ENCODE measurements at places on chromosomes 4 and X.

GRCh38 chr4:128564081-128564630 is 245.3 kb upstream of the JADE1 start:
- DNase-seq: no peak

- peak; percentile 2 for DNase-seq
Observed at GRCh38 chr4:127997534-127998388, 32.6 kb downstream of the ABHD18 start.

GRCh38 chrX:37613933-37614332 is 42.5 kb downstream of the LANCL3 start:
- DNase-seq: no peak

GRCh38 chr4:7687796-7688195 is 251.9 kb downstream of the AFAP1 start:
- no peak for DNase-seq

GRCh38 chr4:130266814-130267213 is 1170.9 kb downstream of the C4orf33 start:
- DNase-seq: no peak

DNA sequence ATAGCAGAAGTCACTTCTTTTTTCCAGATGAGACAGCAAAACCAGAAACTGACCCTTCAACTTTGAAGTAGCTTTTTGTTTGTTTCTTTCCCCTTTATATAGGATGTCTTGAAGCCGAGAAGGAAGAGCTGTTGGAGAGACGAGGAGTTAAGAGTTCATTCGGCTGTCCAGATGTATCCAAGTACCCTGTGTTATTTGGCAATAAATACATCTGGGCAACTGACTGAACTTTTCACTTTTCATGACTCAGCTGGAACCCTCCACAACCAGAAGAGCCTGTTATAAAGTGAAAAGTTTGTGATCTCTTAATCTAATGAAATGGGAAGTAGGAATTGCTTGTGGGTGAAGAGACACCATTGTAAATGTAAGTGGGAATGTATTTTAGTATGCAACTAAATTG is 131.2 kb downstream of the HTR2C start:
- no peak for DNase-seq

GRCh38 chrX:56920338-56920997 is 74.9 kb downstream of the SPIN3 start:
- DNase-seq: no peak

- DNase-seq: peak; percentile 50
Observed at GRCh38 chr4:88158489-88159228, at the start of gene ABCG2. ABCG2 (minus strand) TSS chr4:88158639; CDS start chr4:88139995, 18,644 bp downstream.

GRCh38 chr4:87881115-87881514 is 48.3 kb downstream of the MEPE start:
- no peak for DNase-seq

GRCh38 chr4:125390126-125390525 is 75.4 kb downstream of the FAT4 start:
- no peak for DNase-seq

GRCh38 chr4:89492581-89493071 is 185.0 kb upstream of the GPRIN3 start:
- DNase-seq: no peak

GRCh38 chrX:122135070-122135469 is 1049.0 kb upstream of the GRIA3 start:
- no peak for DNase-seq

GRCh38 chrX:37802028-37802427 is 22.2 kb downstream of the CYBB start:
- no peak for DNase-seq

GRCh38 chr4:155578219-155578618 is 88.4 kb upstream of the GUCY1A1 start:
- no peak for DNase-seq

- no peak for DNase-seq
Observed at GRCh38 chrX:136336623-136337022, 35.9 kb downstream of the ADGRG4 start.

GRCh38 chr4:122119739-122120138 is 32.4 kb upstream of the BLTP1 start:
- DNase-seq: no peak

GRCh38 chr4:23368081-23368697 is 521.7 kb downstream of the PPARGC1A start:
- no peak for DNase-seq

DNA sequence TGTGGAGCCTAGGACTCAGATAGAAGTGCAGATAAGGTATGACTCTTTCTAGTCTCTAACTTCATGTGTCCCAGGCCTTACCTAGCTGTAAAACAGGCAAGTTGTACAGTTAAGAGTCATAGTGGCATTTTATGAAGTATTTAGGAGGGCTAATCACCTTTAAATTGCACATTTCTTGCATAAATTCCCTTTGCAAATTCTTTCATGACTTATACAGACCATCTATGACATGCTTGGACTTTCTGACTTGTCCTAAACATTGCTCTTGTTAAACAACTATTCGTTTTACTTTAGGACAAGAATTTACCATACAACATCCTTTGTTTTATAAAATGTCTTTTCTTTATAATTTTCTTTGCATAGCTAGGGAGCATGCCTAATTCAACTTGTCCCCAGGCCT is 7.8 kb upstream of the RRAGB start:
- DNase-seq: no peak

Data from stimulated activated naive CD4-positive, alpha-beta T cell treated with Interleukin-2 at 50 U/mL for 16 hours (primary cell).